ENCODE measurements at places on chromosomes 3 and 15. TPM values are rescaled to one million over a fixed set of nuclear protein-coding genes. Genes with fewer than 3 reads are reported as not detected.

The DUOXA2 gene
- polyA plus RNA-seq: 0.52 TPM

The CAMK1 gene
- polyA plus RNA-seq: 42.2 TPM

The DNAH12 gene
- 0.01 TPM for polyA plus RNA-seq

The MOBP gene
- polyA plus RNA-seq: 0.94 TPM

The ZNF280D gene
- polyA plus RNA-seq: 29.7 TPM

All from urinary bladder (tissue), 4 donors.